Stimulated activated CD8-positive, alpha-beta memory T cell treated with anti-CD3 and anti-CD28 coated beads, Interleukin-12 subunit alpha, Interleukin-12 subunit beta, amount 100 ng/mL, for 4 hours (primary cell): ENCODE measurements at places on chromosomes 3 and 15.

DNA sequence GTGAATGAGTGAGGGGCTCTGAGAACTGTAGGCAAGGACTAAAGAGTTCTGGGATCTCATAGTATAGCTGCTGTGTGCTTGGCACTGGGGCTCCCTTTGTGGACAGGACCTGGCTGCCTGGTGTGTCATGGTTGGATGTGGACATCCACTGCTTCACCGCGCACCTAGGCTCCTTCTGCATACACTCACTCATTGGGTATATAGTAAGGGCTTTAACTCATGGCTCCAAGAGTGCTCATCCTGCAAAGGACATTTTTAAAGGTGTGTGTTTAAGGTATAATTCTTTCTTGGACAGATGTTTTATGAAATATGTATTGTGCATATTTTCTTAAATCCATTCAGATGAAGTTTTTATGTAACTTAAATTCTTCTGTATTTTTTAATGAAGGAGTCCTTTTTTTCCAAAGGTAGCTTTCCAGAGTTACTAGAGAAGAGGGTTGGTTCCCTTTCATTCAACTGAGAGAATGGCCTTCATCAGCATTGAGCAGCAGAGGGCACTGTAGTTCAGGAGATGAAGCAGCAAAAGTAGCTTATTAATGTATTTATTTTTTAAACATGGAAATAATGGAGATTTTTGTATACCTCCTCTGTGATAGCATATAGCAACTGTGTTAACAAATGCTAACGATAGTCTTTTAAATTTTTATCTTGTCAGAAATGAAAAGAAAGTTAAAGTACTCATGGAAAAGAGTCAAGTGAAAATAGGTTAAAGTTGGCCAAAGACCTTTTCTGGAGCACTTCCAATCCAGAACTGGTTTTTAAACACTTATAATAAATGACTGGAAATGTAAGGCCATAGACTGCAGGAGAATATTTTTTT lies 25.2 kb downstream of the OXNAD1 start:
- DNase-seq: no peak

- DNase-seq: no peak
Measured at GRCh38 chr3:2153053-2153452, 54.4 kb downstream of the CNTN4 start.

GRCh38 chr15:69039516-69040225 lies 25.2 kb downstream of the NOX5 start:
- DNase-seq: no peak

DNA sequence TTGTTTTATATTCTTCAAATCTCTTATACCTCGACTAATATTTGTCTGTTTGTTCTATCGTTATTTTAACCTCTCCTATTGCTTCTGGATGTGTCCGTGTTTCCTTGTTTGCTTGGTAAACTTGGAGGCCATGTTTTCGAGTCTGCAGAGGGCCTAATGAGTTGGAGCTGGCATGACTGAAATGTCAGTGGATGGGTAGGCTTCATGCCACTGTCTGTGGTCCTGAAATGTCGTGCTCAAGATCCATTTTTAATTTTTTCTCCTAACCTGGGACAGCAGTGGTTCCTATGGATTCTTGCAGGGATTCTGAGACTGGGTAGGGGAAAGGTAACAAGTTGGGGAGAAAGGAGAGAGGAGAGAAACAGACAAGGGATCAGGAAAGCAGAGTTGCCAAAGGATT lies 18.8 kb upstream of the GASK1A start:
- no peak for DNase-seq

- no peak for DNase-seq
Measured at GRCh38 chr3:70090322-70090913, 90.9 kb downstream of the SAMMSON start.

DNA sequence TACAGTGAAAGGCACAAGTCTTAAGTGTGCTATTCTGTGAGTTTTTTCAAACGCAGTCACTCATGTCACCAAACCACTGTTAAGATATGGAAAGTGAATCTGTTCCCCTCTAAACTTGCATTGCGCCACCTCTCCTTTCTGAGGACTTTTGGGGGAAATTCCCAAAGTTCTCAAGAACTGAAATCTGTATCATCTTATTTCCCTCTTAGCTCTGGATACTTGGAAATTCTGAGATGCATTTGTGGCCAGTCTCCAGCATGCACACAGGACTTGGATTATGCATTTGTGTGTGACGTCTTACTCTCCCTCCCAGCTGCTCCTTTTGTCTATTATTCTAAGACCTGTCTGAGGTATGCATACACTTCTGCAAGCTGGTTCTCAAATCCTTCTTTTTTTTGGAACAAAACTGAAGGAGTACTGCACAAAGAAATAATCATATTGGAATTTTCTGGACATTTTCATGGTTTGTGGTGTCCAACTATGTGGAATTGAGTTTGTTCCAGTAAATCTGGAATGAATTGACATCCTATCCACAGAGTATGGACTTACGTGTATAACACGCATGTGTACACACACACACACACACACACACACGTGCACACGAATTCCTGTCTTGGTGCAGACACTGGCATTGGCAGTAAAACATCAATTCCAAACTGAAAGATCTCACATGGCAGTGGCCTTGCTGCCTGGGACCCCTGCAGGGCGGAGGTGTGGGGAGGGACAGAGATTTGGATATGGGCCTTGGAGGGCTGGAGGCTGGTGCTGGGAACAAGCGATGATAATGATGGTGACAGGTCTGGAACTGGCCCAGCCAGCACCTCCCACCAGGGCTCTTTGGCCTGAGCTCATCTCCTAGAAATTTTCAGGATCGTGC lies 8.2 kb upstream of the LCTL start:
- no peak for DNase-seq

DNA sequence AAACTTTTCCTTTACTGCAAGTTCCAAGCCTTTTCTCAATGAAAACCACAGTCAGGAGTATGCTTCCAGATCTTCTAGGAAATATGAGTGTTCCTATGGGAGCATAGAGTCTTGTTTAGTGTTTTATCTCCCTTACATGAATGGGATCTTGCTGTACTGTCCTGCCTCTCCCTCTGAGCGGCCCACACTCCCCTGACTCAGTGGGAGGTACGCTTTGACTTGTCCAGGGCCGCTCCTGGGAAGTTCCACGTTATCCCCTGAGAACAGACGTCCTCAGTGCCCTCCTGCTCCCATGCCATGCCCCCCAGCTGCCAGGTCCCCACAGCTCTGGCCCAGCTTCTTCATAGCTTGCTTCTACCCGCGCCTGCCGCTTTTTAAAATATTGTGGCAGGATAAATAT lies 28.9 kb upstream of the VPS33B start:
- no peak for DNase-seq

DNA sequence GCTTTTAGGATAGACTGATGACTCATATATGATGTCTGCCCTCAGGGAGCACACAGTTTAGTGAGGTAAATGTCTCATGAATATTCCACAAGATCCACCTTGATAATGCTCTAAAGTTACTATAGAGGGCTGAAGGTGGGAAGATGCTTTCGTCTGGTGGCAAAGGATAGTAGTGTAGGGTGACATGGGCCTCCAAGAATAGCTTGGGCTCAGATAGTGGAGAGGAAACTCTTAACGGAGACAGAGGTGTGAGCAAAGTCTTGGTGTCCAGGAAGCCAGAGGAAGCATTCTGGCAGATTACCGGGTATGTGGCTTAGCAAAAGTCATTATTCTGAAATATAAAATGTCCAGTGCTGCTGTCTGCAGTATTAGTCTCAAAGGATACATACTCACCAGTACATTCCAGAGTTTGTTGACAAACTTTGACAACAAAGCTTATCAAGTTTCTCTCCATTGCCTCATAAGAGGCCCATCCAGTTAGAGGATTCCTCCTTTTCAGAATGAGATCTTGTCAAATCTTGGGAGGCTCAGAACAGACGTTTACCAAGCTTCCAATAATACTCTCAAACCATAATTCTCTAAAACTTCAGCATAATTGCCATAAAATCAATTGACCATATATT lies 316.7 kb downstream of the LPP start:
- no peak for DNase-seq

GRCh38 chr15:32909431-32909830 lies 191.6 kb downstream of the GREM1 start:
- no peak for DNase-seq

GRCh38 chr3:141006344-141006743 lies 44.8 kb upstream of the SPSB4 start:
- DNase-seq: no peak

- DNase-seq: no peak
Measured at GRCh38 chr15:57596978-57597377, 5.3 kb downstream of the MYZAP start.

- DNase-seq: no peak
Measured at GRCh38 chr15:68646696-68647095, 67.9 kb downstream of the CORO2B start.

- DNase-seq: no peak
Measured at GRCh38 chr3:156465194-156465593, 89.7 kb downstream of the SSR3 start.

- DNase-seq: no peak
Measured at GRCh38 chr15:79724312-79724711, 172.5 kb downstream of the MTHFS start.

- DNase-seq: no peak
Measured at GRCh38 chr15:43135351-43135750, 2.0 kb downstream of the TMEM62 start.

GRCh38 chr3:16427103-16427965 lies 86.2 kb downstream of the RFTN1 start:
- no peak for DNase-seq

- DNase-seq: peak; percentile 15
Measured at GRCh38 chr3:108125550-108126071, 34.8 kb upstream of the CD47 start.

- no peak for DNase-seq
Measured at GRCh38 chr15:63973212-63974009, 72.9 kb downstream of the DAPK2 start.

DNA sequence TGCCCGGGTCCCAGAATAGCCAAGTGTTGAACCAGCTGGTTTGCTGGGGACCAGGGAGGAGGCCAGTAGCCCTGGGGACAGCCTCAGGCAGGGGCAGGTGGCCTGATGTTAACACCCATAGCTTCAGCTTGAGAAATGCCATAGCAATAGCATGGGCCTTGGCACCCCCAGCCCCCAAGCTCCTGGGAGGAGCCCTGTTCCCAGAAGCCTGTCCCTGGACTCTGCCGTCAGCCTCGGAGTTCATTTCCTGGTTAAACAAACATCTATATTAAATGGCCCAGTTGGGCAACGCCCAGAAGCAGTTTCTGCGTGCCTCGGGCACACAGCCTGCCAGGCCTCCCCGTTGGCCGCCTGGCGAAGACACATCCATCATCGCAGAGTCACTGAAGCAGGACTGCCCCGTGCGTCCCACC lies 58.2 kb downstream of the FGD5 start:
- no peak for DNase-seq

GRCh38 chr3:20909511-20909910 lies 723.5 kb upstream of the SGO1 start:
- no peak for DNase-seq

DNA sequence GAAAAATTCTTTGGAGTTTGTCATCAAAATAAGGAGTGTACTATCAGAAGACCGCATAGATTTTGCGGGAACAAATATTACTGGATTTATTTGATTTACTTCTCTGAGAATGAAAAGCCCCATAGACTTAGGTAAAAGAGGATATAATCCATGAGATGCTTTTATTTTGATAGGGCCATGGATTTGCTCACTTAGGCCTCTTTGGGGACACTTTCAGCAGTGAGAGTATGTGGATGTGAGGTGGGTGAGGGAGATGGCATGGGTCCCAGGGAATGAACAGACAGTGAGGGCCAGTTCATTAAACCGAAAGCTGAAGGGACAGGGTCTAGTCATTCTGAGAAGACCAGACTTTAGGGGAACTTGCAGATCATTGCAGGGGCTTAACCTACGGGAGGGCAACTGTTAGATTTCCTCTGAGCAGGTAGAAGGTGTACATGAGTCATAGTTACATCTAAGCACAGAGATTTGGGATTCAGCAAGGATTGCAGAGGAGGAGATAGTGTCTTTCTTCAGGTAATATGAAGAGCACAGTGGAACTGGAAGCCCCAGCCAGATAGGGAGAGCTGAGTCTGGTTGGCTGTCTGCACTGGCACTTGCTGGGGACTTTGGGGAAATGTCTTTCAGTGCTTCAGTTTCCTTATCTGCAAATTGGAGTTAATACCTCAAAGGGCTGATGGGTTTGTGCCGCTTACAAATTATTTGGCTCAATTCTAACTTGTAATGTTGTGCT lies 30.8 kb downstream of the SH3GL3 start:
- no peak for DNase-seq

DNA sequence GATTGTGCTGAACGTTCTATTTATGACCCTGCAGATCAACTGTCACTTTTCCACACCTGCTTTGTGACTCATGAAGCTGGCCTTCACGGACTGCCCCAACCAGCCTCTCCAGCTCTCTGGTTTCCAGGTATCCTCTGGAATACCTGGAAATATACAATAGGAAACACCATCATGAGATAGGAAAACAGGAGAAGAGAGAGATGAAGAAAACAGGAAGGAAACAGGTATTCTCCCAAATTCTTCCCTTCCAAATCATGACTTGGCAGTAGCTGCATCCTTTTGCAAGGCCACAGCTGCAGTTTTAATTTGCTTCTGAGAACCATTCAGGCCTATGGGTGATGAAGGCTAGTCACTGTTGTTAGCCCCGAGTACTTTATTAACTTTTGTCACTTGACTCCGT lies 909.1 kb downstream of the EPHA3 start:
- DNase-seq: no peak

- no peak for DNase-seq
Measured at GRCh38 chr3:124397088-124397487, 333.2 kb upstream of the UMPS start.

DNA sequence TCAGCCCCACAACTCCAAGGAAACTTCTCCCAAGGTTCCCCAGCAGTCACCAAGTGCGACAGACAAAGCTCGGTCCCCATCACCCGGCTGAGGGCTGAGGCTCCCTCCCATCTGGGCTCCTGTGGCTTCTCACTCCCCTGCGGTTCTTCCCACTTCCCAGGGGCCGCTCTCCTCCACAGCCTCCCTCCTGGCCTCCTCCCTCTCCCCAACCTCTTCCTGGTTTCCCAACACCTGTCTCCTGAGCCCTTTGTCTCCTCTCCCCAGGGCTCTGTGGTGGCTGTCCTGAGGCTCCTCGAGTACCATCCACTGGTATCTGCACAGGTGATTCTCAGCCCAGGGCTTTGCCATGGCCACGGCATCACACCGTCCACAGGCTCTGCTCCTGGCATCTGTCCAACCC lies 113.2 kb upstream of the NSMCE3 start:
- DNase-seq: no peak

GRCh38 chr15:99176757-99177156 lies 71.9 kb downstream of the SYNM start:
- no peak for DNase-seq

GRCh38 chr15:84023636-84024035 lies 211.9 kb upstream of the GOLGA6L4 start:
- no peak for DNase-seq
